Stimulated activated memory B cell treated with anti-CD40 and anti-IgM and Interleukin-4, amounts not matched to agents 10 μg/mL and 1 μg/mL and 100 μg/mL, for 72 hours (primary cell): ENCODE measurements at places on chromosomes 13 and 19.

DNA sequence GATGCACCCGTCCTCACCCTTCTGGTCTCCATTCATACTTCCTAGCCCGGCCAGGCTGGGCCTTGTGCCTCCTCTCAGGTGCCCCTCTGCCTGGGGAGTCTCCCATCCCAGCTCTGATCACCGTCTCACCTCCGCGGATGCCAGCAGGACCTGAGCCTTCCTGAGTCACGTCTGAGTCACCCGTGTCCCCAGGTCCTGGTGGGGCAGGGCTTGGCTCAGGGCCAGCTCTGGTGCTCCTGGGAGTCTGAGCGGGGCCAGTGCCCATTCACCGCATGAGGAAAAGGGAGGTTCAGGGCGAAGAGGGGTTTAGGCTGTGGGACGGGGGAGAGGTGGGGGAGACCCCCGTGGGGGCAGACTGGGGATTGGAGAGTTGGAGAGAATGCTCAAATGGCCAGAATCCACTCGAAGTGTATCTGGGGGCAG lies 593 bp downstream of the ATP8B3 start:
- no peak for ATAC-seq

GRCh38 chr19:11089254-11090013 lies at the start of gene LDLR:
LDLR (plus strand) TSS chr19:11089463; CDS start chr19:11089549, 86 bp downstream.
- no peak for ATAC-seq

DNA sequence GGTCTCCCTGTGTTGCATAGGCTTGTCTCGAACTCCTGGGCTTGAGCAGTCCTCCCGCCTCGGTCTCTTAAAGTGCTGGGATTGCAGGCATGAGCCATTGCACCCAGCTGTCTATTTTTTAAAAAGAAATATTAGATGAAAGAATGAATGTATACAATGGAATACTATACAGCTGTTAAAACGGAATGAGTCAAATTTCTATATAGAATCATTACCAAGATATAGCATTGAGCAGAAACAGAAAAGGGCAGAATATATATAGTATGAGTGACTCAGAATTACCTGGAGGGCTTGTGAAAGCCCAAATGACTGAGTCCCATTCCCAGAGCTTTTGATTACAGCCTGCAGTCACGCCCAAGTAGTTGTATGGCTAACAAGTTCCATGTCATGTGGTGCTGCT lies 4.4 kb downstream of the DACT3 start:
- ATAC-seq, result no peak

GRCh38 chr13:29589234-29589633 lies 6.3 kb downstream of the SLC7A1 start:
- ATAC-seq, result no peak

- no peak for ATAC-seq
Measured at GRCh38 chr13:91122766-91123165, 224.7 kb upstream of the MIR17HG start.

- no peak for ATAC-seq
Measured at GRCh38 chr13:82803341-82803740, 1078.9 kb downstream of the SLITRK1 start.

- no peak for ATAC-seq
Measured at GRCh38 chr13:47555235-47555634, 445.8 kb downstream of the SUCLA2 start.

DNA sequence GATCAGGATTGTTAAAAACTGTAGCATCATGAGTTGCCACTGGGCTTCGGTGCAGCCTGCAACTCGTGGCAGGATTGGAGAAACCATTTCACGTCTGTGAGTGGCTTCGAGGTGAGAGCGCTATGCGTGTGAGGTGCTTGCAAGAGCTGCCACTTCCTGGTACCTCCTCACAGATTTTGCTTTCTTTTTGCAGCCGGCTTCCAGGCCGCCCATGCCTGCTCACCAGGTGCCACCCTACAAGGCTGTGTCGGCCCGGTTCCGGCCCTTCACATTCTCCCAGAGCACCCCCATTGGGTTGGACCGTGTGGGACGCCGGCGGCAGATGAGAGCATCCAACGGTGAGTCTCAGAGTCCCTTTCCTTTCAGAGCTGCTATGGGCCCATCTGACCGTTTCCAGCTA lies 57.9 kb upstream of the C1QTNF9 start:
- no peak for ATAC-seq

GRCh38 chr13:112443995-112444311 lies 67.8 kb downstream of the SPACA7 start:
- ATAC-seq, result no peak

GRCh38 chr13:23392313-23392712 lies 41.2 kb downstream of the SACS start:
- no peak for ATAC-seq
